Anterior cingulate cortex (tissue), 58 donors: ENCODE measurements at places on chromosomes 7 and 10.

GRCh38 chr7:157625973-157626742, 289.4 kb downstream of the DNAJB6 start:
- no peak for DNase-seq

DNA sequence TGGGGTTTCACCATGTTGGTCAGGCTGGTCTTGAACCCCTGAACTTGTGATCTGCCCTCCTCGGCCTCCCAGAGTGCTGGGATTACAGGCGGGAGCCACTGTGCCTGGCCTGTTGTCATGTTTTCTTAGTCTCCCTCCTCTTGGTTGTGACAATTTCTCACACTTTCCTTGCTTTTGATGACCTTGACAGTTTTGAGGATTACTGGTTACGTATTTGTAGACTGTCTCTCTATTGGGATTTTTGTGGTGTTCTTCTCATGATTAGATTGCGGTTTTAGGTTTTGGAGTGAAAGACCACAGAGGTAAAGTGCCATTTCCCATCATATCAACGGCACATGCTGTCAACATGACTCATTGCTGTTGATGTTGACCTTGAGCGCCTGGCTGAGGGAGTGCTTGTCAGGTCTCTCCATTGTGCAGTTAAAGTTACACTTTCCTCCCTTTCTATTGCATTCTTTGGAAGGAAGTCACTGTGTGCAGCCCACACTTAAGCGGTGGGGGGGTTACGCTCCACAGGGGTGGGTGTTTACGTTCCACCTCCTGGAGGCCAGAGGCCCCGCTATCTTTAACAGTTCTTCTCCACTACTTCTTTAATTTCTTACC, 10.8 kb downstream of the NEURL1 start:
- DNase-seq: no peak

- DNase-seq: no peak
These were observed 32.8 kb downstream of the GSAP start for GRCh38 chr7:77383333-77383740.

- no peak for DNase-seq
These were observed 212.1 kb upstream of the PRSS58 start for GRCh38 chr7:142469696-142470543.

GRCh38 chr7:114821030-114821900, 100.6 kb upstream of the MDFIC start:
- DNase-seq: no peak

- DNase-seq: no peak
These were observed 8.9 kb downstream of the DHTKD1 start for GRCh38 chr10:12077580-12078180.

DNA sequence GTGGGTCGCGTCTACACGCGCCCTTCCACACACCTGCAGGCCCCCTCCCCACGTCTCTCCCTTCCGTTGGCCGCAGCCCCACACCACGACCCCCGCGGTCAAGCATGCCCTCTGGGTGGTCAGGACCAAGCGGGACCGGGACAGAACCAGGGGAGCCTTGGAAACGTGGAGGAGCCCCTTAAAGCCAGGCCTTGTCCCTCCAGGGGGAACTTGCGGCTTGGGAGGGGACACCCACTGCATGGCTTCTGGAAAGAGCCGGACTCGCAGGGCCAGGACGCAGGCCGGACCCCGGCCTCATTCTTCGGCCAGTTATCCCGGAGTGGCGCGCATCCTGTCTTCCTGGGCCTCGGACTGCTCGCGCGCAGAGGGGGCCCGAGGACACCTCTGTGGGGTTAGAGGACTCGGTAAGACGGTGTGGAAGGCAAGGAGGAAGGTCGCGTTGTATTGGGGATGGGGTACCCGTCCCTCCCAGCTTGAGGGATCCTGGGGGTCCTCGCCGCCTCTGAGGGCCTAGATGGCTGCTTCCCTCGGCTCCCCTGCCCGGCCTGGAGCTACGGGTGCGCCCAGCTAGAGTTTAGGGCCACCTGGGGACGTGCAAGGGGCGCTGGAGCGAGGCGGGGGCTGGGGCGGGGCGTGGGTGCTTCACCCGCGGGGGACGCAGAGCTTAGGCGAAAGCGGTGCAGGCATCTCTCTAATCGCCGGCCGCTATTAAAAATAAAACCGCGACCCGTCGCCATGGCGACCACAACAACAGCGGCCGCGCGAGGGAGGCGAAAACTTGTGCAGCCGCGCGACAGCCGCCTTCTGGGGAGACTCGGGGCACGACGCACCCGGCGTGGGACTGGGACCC, 1.8 kb upstream of the PDGFA start:
- peak; percentile 31 for DNase-seq

GRCh38 chr7:69982197-69982596, 383.9 kb downstream of the AUTS2 start:
- DNase-seq: no peak

DNA sequence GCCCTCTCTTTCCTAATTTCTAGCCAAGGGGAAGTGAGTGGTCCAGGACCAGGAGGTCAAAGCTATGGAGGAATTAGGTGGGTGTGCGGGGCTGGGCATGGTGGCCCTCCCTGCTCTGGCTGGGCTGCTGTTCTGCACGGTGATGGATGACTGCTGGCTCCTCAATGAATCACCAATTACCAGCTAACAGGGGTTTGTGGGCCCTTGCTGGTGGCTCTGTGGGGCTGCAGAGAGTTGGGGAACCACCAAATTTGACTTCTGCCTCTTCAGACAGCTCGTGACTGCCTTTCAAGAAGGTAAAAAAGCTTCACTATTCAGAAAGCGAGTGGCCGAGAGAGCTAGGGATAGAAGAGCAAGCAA, 35.0 kb upstream of the HABP2 start:
- DNase-seq: no peak

GRCh38 chr10:80684259-80684658, 146.6 kb downstream of the SH2D4B start:
- DNase-seq: no peak

DNA sequence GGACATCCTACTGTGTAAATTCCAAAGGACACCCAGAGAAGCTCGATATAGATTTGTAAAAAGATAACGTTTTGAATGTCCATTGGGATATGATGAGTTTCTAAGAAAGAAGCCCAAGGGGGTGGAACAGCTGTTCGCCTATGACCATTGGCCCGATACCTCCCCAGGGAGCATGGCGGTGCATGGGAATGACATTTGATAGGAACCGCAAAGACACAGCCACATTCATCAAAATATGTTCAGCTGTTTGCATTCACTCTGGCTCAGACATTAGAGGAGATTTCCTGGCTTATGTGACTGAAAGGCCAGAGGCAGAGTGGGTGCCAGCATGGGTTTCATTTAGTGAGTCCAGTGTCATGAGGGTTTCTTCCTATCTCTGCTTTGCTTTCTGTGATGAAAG, 56.0 kb upstream of the BAIAP2L1 start:
- DNase-seq: no peak

- no peak for DNase-seq
These were observed 645.0 kb downstream of the SORCS1 start for GRCh38 chr10:106519376-106520030.

- DNase-seq: no peak
These were observed 44.2 kb upstream of the C10orf71 start for GRCh38 chr10:49254556-49255318.

DNA sequence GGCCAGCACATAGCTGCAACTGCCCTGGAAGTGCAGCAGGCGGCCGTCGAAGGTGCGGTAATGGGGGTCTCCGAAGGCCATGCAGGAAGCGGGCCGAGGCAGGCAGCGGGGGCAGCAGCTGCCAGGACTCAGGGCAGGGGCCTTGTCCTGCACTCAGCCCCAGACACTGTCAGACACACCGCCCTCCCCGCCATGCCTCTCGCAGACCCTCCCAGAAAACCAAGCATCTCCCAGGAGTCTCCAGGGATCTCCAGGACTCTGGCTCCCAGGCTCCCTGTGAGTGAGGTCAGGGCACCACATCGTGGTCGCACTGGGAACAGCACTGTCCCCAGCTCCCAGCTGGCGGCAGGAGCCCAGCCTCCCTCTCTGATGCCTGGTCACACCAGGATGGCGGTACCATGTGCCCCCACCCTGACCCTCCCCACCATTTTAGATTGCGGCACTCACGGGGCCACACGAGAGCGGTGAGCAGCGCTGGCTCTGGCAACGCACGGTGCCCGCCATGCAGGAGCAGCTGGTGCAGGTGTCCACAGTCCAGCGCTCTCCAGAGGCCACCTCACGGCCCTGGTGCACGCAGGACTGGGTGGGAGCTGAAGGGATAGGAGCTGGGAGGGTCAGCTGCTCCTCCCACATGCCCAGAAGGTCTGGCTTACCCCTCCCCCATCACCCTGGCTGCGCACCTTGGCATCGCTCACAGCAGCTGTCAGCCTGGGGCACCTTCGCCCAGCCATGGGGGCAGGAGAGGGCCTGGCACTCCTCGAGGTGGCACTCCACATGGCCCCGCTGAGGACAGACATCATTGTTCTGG, 17.5 kb downstream of the ATP6V1F start:
- DNase-seq: peak; percentile 25

- no peak for DNase-seq
These were observed 103.1 kb downstream of the HOXA1 start for GRCh38 chr7:26992670-26993069.

DNA sequence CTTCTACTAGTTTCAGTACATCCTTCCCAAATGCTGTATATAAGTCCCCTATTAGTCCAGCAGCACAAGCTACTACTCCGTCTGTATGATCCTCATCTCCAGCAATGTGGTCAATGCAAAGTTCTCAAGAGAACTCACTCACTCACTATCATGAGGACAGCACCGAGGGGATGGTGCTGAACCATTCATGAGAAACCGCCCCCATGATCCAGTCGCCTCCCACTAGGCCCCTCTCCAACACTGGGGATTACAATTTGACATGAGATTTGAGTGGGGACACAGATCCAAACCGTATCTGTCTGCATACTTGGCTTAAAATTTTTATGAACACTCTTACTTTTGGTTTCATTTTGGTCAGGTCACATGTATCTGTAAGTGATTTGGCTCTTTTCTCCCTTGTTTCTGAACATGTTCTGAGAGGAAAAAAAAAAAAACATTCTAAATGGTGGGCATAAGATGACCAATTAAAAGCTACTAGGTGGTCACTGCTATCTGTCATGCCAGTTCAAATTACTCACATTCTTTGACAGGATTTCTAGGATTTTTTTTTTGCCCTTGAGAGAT, 60.1 kb downstream of the ZNF783 start:
- DNase-seq: no peak
